ENCODE measurements at places on chromosomes 3 and 15. TPM values are rescaled to one million over a fixed set of nuclear protein-coding genes. Genes with fewer than 3 reads are reported as not detected.

IL17RB gene
- total RNA-seq, result not detected

DUOXA1 gene
- 0.09 TPM for total RNA-seq

GRCh38 chr3:106768941-106769480 lies 608.2 kb upstream of the CCDC54 start:
- DNase-seq, result no peak

DNA sequence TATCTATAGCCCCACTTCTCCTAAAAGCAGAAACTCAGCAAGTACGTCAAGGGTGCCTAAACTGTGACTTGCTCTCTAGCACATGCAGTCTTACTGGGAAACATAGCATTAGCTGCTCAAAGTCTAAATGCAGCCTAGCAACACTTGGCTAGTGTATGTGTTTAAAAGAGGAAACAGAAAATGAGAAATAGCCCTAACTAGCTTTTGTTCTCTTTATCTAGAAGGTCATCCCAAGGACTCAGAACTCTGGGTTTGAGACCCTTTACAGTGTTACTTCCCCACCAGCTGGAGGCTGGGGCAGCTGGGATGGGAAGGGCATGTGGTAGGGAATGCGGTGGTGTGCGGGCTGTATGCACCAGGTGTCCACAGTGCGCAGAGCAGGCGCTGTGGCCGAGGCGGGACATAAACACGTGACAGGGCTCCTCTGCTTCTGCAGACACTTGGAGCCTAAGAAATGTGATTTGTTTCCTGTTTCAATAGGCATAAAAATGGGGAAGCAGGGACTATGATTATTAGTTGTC lies 13.3 kb downstream of the ETV5 start:
- no peak for DNase-seq

DNA sequence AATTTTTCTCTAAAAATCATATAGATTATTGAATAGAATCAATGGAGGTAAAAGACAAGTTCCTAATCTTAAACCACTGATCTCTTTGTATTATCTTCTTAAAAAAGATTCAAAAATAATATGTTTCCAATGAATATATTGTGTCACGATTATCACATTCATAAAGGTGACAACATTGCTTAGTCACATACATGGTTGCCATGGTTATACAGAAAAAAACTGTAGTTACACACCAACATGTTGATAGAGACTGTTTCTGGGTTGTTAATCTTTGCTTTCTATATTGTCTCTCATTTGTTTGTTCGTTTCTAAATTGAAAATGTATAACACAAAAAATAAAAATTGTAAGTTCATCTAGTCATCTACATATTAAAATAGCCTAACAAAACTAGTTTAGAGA lies 376.0 kb upstream of the ALCAM start:
- no peak for DNase-seq

DNA sequence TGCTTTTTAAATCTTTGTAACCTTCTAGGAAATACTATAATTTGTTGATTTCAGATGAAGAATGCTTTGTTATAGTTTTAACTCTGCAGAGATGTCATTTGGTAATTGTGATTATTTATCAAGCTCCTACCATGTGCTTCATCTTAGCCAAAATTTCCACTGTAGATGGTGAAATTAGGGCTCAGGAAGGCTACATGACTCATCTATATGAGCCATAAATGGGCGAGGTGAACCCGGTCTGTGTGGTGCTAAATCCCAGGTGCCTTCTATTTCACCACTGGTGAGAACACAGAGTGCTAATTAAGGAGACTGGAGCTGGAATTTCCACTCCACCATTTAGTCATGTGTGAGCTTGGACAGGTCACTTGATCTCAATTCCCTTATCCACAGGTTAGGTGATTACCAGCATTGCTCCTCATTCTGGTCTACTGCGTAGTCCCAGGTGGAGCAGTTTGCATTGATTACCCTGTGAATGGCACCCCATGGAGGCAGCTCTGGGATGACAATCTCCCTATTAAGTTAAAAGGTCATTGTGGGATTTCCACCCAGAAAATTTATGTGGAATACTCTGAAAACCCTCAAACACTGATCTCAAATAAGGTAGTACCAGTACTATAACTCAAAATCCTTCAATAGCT lies 2.8 kb upstream of the CCR3 start:
- no peak for DNase-seq

DNA sequence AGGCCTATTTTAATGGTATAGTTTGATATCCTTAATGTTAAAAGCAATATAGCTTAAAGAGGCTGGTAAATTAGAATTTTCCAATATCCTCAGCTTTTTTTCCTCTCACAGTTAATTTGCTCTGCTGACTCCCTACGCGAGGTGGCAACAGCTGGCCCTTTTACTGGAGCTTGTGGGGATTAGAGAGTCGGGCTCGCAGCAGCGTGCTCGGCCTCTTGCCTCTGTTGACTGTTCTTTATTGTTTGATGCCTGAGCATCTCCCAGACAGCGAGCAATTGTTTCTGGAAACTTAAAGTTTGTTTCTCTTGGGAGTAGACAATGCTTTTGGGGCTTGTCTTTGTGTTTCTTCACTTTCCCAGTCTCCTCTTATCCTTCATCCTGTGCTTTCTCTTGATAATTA lies 80.8 kb downstream of the OPA1 start:
- DNase-seq, result no peak

GRCh38 chr3:20080956-20081554 lies 40.8 kb downstream of the KAT2B start:
- DNase-seq, result no peak

GRCh38 chr3:133532951-133533350 lies 40.5 kb upstream of the CDV3 start:
- DNase-seq, result peak; percentile 6

Data from HFFc6 (cell line).